PC-9 (cell line): ENCODE measurements at places on chromosomes 5 and 9.

- no peak overlapping the region for H3K4me3 ChIP-seq
- no peaks in the 10 kb centered on the region for H3K27me3 ChIP-seq
- DNase-seq, result no peak
- no peaks in the 10 kb centered on the region for H3K36me3 ChIP-seq
- H3K27ac ChIP-seq, result no peak overlapping the region
- no peaks in the 10 kb centered on the region for H3K4me1 ChIP-seq
These were observed 18.5 kb upstream of the FAM120A start for GRCh38 chr9:93432964-93433363.

DNA sequence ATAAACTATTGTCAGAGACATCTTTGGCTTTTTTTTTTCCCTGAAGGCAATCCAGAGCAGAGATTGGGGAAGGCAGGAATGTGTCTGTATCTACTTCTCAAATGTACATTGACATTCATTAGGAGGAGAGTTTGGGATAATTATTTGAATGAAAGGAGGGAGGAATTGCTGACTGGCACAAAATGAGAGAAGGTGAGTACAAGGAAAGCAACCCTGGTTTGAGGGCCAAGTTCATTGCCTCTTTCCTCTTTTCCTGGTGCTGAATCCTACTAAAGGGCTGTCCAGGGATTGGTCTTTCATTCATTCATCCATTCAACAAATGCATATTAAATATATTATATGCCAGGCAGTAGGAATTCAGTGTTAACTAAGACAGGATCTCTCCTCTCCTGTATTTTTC lies 18.8 kb upstream of the ANKHD1 start:
- no peaks in the 10 kb centered on the region for H3K4me1 ChIP-seq
- no peak overlapping the region for H3K4me3 ChIP-seq
- no peak overlapping the region for H3K27ac ChIP-seq

- no peak overlapping the region for H3K4me3 ChIP-seq
- H3K4me1 ChIP-seq, result no peaks in the 10 kb centered on the region
- no peaks in the 10 kb centered on the region for H3K36me3 ChIP-seq
- no peak overlapping the region for H3K27ac ChIP-seq
These were observed 42.8 kb downstream of the RAPGEF1 start for GRCh38 chr9:131697097-131697496.

GRCh38 chr9:18786911-18787650 lies 245.9 kb downstream of the SAXO1 start:
- no peak overlapping the region for H3K27ac ChIP-seq
- H3K36me3 ChIP-seq, result no peaks in the 10 kb centered on the region
- no peaks in the 10 kb centered on the region for H3K27me3 ChIP-seq
- no peaks in the 10 kb centered on the region for H3K4me1 ChIP-seq

DNA sequence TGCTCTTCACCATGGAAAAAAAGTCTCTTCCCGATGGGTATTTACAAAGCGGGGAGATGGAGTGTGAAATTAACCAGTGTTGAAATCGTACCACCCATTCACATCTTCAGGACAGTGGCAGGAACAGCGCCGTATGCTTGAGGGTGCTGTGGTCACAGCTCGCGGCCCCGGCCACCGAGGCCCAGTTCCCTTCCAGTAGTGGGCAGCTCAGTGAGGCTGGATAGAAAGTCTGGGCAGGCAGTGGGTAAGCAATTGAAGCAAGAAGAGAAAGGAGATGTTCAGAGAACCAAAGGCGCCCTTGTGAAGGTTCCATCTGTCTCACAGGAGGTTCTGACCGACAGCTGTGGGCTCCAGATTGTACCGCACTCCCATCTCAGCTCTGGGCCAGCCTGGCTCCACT lies 59.1 kb downstream of the SECISBP2 start:
- DNase-seq, result no peak
- H3K27ac ChIP-seq, result no peak overlapping the region
- no peaks in the 10 kb centered on the region for H3K36me3 ChIP-seq
- H3K4me1 ChIP-seq, result no peaks in the 10 kb centered on the region
- H3K4me3 ChIP-seq, result no peak overlapping the region

DNA sequence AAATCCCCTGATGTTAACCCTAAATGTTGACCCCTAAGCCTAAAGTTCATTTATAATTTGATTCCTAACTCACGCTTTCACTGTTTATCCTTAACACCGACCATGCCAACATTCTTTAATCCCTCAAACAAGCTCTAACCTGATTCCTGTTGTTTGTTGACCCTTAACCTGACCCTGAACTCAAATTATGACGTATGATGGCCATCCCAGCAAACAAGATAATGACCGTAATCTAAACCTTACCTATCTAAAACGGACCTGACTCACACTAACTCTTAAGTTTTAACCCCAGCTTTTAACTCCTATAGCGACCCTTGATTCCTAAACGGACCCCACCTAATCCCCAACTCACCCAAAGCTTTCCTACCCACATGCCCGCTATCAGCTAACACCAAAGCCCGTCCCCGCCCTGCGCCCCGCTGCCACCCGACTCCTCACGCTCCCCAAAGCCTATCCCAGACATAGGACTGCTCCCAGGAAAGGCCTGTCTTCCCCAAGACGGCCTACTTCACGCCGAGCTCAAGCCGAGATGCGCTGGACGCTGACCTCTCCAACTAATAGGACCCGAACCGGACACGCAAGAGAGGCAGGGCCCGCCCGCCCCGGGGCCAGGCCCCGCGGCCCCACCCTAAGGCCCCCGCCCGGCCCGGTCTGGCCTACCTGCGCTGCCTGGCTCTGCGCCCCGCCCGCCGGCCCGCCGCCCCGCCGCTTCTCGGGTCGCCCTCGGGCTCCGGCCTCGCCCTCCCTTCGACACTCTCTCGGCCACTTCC lies 395 bp downstream of the TLN1 start:
- H3K27me3 ChIP-seq, result no peaks in the 10 kb centered on the region
- peak overlapping the region; percentile 86 for H3K4me3 ChIP-seq
- peak overlapping the region; percentile 79 for H3K27ac ChIP-seq
- H3K36me3 ChIP-seq, result 0 out of 2 replicates have a peak, but pooled peaks cover 12% of the 10 kb centered on the region
- peaks cover 48% of the 10 kb centered on the region for H3K4me1 ChIP-seq

GRCh38 chr5:143101121-143101520 lies 302.4 kb downstream of the NR3C1 start:
- no peak overlapping the region for H3K4me3 ChIP-seq
- H3K4me1 ChIP-seq, result no peaks in the 10 kb centered on the region
- DNase-seq, result no peak
- H3K27me3 ChIP-seq, result no peaks in the 10 kb centered on the region
- H3K36me3 ChIP-seq, result no peaks in the 10 kb centered on the region

GRCh38 chr5:39411061-39411460 lies 13.7 kb downstream of the DAB2 start:
- peak overlapping the region; percentile 44 for H3K27ac ChIP-seq
- no peak for DNase-seq
- no peaks in the 10 kb centered on the region for H3K36me3 ChIP-seq
- no peak overlapping the region for H3K4me3 ChIP-seq
- H3K27me3 ChIP-seq, result no peaks in the 10 kb centered on the region
